Calu3 (cell line): ENCODE measurements at places on chromosomes 1 and 21.
A peak's percentile ranks its signal among the peaks of the same experiment; 100 is the strongest.

- DNase-seq: no peak
These were observed 66.5 kb upstream of the RAB3GAP2 start for GRCh38 chr1:220338759-220339158.

- DNase-seq: peak; percentile 0
These were observed 8.2 kb upstream of the SAMD11 start for GRCh38 chr1:915295-916172.

- DNase-seq: no peak
These were observed 709.0 kb downstream of the USP25 start for GRCh38 chr21:16438761-16439160.

DNA sequence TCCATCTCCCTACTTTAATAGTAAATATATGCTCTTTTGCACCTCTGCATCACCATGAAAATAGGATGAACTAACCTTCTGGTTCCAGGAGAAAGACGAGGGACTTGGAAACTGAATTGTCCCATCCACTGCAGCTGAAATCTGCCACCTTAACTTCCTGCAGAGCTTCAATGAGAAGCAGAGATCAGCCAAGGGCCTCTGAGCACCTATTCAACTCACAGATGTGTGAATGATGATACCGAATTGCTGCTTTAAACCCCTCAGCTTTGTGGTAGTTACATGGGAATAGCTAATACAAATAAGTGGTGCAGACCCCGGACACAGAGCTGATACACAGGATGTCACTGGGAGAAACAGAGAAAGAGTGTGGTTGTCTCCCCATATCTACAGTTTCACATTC is 616.8 kb downstream of the NCAM2 start:
- DNase-seq: no peak

DNA sequence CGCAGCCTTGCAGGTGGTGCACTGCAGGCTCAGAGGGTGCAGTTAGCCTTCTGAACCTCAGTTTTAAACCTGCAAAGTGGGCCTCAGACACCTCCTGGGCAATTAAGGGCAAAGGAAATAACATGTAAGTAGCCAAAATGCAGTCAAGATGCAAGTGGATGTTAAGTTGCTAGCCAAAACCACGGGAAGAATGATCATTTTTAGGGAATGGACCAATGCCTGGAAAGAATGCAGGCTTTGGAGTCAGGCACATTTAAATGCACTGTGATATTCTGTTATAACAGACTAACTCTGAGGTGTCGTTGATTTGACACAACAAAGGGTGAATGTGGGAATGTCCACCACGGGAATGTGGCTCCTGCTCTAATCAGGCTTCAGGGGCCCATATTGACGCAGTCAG is 57.9 kb upstream of the PTGFRN start:
- DNase-seq: no peak

GRCh38 chr1:227891223-227891954 is 56.3 kb downstream of the WNT9A start:
- no peak for DNase-seq

- DNase-seq: no peak
These were observed 1.9 kb upstream of the IL24 start for GRCh38 chr1:206895325-206895724.

- no peak for DNase-seq
These were observed 173.9 kb upstream of the IVNS1ABP start for GRCh38 chr1:185490924-185491323.

DNA sequence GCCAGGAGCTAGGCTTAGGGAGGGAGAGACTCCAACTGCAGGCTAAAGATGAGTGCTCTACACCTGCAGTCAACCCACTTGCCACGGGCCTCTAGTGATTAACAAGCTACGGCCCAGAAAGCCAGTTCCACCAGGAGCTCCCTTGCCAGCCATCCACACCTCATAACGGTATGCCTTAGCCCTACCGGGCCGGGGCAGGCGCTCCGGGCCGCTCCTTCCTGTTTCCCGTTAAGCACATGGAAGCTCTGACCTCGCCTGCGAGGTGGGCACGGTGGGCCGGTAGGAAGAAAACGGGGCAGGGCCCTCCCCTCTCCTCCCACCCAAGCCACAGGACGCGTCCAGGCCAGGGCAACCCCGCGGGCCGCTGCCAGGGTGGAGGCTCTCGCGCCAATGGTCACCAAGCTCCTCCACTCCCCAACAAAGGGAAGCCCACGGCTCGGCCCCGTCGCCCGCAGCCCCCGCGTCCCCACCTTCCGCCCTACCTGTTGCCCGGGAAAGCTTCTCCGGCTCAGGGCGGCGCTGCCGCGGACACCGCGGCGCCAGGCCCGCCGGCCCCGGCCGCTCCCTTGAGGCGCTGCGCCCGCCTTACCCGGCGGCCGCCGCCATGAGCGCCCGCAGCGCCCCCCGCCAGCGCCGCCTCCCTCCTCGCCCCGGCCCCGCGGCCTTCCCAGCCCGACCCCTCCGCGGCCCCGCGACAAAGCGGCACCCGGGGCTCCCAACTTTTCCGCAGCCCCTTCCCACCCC is 627 bp downstream of the CERS2 start:
- DNase-seq: peak; percentile 43

DNA sequence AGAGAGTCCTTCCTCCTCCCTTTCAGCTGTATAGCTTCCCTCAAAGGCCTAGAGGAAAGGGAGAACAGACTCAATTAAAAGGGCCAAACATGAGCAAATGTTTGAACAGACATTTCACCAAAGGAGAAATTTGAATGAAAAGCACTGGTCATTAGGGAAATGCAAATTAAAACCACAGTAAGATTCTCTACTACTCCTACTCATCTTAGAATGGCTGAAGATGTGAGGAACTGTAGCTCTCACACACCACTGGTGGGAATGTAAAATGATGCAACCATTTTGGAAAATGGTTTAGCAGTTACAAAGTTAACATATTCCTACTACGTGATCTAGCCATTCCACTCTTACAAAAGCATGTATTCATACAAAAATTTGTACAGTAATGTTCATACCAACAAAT is 253.0 kb upstream of the HOOK1 start:
- DNase-seq: no peak

DNA sequence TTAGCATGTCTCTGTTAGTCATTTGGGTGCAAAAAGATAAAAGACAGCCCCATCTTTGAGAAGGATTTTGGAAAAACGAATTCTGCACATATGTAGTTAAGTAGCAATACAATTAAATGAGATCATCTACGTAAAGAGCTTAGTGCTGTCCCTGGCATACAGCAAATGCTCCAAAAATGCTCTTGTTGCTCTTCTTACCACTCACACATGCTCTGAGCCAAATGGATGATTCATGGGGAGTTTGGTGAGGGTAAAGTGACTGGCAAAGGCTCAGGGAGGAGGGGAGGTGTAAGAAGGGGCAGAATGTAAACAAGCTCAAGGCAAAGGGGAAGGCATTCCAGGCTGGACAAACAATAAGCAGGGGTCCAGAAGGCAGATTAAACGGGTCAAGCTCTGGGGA is 191.9 kb downstream of the AK5 start:
- no peak for DNase-seq

DNA sequence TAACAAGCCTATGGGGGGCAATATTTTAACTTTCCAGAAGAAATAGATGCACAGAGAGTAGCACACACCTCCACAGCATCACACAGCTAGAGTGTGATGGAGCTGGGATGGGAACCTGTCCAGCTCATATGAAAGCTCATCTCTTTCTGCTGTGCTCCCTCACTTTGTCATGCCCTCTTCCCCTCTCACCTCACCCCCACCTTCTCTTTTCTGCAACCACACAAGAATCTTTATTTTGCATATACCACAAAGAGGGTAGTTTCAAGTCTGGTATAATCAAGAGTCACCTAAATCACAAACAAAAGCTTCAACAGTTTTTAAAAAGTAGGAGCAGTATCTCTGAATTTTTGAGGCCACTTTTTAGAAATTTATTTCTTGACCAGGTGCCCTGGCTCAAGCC is 22.6 kb downstream of the FOXD2 start:
- DNase-seq: no peak

GRCh38 chr1:157163273-157164127 is 25.3 kb upstream of the ETV3 start:
- DNase-seq: peak; percentile 92

DNA sequence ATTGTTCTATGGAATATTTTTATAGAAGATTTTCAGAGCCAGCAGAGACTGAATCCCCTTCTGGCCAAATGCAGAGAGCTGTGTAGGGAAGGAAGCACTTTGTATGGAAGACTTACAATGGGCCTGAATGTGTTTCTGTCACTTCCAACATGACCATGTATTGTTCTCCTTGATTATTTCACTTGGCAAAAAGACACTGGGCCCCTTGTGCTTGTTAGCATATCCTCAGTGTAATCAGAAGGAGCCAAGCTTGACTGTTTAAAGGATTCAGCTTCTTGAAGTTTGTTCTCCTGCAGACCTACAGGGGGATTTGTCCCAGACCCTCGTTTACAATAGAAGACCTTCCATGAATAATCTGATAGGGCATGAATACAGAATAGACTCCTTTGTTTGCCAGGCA is 48.1 kb upstream of the UBE2U start:
- no peak for DNase-seq

GRCh38 chr1:30353637-30354036 is 369.7 kb downstream of the MATN1 start:
- DNase-seq: no peak

- DNase-seq: no peak
These were observed 47.4 kb downstream of the CAPZB start for GRCh38 chr1:19437891-19438294.

DNA sequence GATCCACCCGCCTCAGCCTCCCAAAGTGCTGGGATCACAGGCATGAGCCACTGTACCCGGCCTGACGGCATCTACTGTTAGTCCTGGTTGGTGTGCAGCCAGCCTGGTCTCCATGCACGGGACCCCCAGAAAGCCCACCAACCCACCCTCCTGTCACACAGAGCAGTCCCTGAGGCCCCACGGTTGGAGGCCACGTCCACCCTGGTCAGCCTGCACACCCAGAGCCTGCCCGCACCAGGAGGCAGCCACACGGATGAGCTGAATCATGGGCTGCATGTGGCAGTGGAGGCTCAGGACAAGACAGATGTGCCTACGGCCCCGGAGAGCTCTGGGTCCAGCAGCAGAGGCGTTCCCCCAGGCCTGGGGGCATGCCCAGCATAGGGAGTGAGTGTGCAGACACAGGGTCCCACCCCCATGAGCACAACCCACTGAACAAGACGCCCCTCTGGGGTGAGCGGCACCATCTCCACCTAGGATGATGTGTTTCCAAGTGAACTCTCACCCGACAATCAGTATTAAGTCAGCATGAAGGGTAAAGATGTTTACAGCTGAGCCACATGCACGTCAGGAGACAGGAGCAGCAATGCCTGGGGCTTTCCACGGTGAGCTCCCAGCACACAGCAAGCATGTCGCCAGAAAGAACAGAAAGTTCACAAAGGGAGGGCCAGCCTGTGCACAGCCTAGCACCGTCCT is 102.1 kb downstream of the WDR4 start:
- no peak for DNase-seq

DNA sequence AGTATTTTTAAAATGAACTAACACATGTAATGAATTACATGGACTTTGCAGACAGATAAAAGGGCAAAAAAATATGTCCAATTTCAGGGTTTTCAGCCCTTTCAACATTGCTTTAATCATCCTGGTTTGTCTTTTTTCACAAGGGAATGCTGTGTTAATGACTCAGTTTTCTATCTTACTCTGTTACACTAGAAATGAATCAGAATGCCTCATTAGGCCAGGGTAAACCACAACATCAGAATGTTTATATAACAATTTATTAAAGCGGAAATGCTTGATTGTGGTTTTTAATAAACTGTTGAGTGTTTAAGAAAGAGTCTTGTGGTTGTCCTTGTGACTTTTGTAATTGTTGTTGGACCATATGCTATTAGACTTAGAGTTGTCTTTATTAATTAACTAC is 13.5 kb downstream of the GORAB start:
- no peak for DNase-seq

GRCh38 chr1:245721488-245721887 is 566.7 kb downstream of the KIF26B start:
- DNase-seq: no peak

DNA sequence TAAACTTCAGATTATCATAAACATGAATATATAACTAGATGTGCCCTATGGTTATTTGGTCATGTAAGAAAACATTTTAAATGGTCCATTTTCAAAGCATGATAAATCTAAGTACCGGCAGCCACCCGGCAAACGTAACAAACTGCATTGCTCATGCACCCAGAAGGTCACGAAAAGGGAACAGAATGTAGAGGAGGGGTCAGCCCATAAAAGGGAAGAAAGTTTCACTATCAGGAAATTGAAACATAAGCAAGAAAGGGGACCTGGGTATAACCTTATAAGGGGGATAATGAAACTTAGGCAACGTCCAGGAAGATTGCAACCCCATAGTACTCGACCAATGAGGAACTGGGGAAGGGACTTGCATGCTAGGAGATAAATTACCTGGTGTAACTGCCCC is 421.2 kb upstream of the ZRANB2 start:
- no peak for DNase-seq

DNA sequence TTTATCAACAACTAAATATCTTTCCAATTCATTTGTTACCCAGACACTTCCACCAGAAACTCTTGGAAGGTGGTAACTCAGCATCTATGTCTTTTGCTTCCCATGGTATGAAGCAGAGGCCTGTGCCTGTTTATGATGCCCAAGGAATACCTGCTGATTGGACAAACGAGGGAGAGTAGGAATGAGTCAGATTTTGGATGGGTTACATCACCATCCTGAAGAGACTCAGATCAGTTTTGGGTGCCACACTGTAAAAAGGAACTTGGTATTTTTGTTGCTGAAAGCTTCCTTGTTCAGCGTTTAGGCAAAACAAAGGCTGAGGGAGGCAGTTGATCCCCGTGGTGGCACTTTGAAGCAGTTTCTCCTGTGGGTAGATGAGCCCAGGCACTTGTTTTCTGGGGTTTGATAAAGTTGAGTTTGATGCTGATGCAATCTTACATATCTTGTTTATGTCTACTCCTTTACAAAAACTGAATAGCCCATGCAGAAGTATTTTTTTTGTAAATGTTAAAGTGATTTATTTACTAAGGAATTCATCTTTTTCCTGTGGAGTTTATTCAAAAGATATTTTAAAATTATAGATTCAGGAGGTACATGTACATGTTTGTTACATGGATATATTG is 26.7 kb upstream of the CYP4X1 start:
- DNase-seq: no peak

DNA sequence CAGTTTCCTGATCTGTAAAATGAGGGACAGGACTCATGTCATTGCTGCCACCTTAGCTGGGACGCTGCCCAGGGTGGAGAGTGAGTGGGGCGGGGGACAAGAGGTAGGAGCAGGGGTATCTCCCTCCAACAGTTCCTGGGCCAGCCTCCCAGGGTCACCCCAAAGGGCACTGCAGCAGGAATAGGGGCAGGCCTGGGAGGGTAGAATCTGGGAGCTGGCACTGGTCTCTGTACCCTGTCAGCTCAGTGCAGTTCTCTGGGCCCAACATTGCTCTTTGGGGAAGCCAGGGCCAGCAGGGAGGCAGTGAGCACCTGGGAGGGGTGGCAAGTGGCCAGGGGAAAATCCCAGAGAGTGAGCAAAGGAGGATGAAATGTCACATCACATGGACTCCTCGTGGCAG is 55.8 kb downstream of the ELK4 start:
- DNase-seq: no peak

- DNase-seq: peak; percentile 15
These were observed 80.9 kb upstream of the BACH1 start for GRCh38 chr21:29217818-29218291.

- no peak for DNase-seq
These were observed 44.2 kb downstream of the SMYD2 start for GRCh38 chr1:214324896-214325800.

- no peak for DNase-seq
These were observed 88.6 kb downstream of the PHTF1 start for GRCh38 chr1:113670650-113671049.

GRCh38 chr1:247330548-247331171 is 1.0 kb downstream of the ZNF496 start:
- no peak for DNase-seq

GRCh38 chr21:42117229-42117966 is 46.3 kb downstream of the UMODL1 start:
- DNase-seq: peak; percentile 73
